CD4-positive, alpha-beta T cell treated with Interleukin-12 subunit alpha and Interleukin-12 subunit beta, for 1 hour (primary cell): ENCODE measurements at places on chromosomes 3 and 15.

- no peak for DNase-seq
These were observed 65.0 kb upstream of the IP6K2 start for GRCh38 chr3:48782046-48782445.

GRCh38 chr3:66703501-66703900, 202.7 kb upstream of the LRIG1 start:
- DNase-seq, result no peak

- DNase-seq, result no peak
These were observed 28.3 kb downstream of the LMCD1 start for GRCh38 chr3:8529738-8530525.

DNA sequence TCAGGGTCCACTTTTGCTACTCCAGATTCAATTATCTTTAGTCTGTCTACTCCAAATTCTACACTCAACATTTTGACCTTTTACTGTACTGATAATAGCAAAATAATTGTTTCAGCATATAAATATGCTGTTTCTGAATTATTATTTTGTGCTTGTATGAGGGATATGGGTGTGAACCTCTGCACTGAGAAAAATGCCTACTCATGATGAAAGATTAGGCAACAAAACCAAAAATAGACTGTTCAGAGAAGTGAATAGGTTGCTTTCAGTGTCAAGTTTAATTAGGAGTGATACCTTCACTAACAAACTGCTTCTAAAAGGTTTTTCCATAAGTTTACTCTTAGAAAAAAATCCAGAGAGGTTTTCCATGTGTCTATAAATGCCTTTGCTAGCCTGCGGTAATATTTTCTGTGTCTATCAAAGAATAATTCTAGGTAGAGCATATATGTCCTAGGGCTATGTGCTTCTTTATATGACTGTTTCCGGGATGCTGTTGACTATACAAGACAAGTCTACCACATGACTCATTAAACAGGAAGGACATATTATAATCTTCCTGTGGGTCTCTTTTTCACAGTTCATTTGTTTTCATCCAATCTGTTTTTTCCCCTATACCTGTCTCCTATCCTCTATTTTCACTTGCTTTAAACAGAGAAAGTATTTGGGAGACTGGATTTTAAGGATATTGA, 218.5 kb upstream of the TTC14 start:
- DNase-seq, result no peak
